ENCODE measurements at places on chromosomes 6 and 20. TPM values are rescaled to one million over a fixed set of nuclear protein-coding genes. Genes with fewer than 3 reads are reported as not detected.

The ZBTB9 gene
- 9.0 TPM for total RNA-seq

The ELOVL2 gene
- 19.6 TPM for total RNA-seq

The PLAGL2 gene
- total RNA-seq = 9.2 TPM

The CCN5 gene
- not detected for total RNA-seq

The DLK2 gene
- 2.6 TPM for total RNA-seq

The KHDC1L gene
- total RNA-seq = 1.0 TPM

The SAMD10 gene
- total RNA-seq = 8.9 TPM

The IFT52 gene
- 38.3 TPM for total RNA-seq

The GJA10 gene
- total RNA-seq = 2.5 TPM

The SLC22A7 gene
- not detected for total RNA-seq

The RIPOR3 gene
- 10.4 TPM for total RNA-seq

The VSX1 gene
- total RNA-seq = 131 TPM

The SNAP25 gene
- total RNA-seq = 162 TPM

The PRR18 gene
- 0.22 TPM for total RNA-seq

The RAB44 gene
- 0.33 TPM for total RNA-seq

The ZNF322 gene
- 34.5 TPM for total RNA-seq

The SPATA25 gene
- 7.6 TPM for total RNA-seq

The HUS1B gene
- 4.9 TPM for total RNA-seq
